ENCODE measurements at places on chromosomes 4 and X.

DNA sequence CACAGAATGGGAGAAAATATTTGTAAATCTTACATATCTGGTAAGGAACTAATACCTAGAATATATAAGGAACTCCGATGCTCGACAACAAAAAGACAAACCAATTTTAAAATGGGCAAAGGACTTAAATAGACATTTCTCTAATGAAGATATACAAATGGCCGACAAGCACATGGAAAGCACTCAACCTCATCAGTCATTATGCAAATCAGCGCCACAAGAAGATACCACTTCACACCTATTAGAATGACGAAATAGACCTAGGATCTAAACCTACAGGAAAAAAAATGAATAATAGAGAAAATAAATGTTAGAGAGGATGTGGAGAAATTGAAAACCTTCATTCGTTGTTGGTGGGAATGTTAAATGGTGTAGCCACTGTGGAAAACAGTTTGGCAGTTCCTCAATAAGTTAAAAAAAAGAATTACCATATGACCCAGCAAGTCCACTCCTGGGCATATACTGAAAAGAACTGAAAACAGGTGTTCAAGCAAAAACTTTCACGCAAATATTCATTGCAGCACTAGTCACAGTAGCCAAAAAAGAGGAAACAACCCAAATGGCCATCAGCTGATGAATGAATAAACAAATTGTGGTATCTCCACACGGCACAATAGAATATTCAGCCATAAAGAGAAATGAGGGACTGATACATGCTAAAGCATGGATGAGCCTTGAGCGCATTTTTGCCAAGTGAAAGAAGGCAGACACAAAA lies 57.3 kb upstream of the WDR19 start:
- DNase-seq = no peak

DNA sequence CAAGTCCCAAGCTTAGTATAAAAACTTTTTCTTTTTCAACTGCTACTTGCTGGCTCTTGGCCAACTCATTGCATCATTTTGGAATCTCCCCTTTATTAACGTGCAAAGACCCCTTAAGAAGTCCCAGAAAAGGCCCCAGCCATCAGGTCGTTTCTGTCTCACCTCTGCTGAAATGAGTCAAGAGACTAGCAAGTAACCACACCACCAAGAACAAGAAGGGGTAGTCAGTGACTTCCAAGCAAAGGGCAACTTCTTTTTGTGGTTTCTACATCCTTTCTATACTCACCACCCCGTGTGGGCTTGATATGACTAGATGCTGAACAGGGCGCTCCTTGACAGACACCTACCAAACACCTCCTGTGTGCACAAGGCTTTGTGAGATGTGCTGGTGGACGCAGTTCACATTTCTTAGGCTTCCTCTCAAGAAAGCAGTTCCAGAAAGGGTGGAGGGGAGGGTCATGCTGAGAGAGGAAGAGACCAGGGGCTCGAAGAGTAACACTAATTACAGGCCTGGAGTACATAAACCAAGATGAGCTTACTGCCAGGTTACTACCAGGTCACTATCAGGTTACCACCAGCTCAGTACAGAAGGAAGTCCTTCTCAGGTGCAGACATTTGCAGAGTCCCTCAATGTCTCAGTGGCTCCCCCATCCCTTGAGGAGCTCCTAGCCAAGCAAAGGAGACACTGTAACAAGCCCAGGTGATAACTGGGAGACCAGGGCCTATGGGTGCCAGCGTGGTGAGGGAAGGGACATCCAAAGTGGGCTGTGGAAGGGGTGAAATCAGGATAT lies 19.3 kb downstream of the JAKMIP1 start:
- no peak for DNase-seq

DNA sequence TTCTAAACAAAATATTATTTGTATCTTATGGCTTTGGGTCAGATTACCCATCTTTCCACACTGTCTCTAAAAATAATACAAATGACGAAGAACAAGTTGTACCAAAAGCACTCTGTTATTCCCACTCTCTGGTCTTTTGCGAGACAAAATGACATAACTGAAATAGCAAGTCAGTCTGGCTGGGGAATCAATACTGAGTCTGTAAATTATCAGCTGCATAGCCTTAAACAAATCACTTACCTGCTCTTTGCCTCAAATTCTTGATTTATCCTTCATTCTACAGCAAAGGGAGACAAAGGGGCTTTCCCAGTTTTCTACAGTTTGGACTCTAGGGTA lies 40.9 kb downstream of the SOWAHB start:
- no peak for DNase-seq

GRCh38 chrX:154019061-154019621 lies 561 bp downstream of the IRAK1 start:
- DNase-seq = no peak

GRCh38 chrX:78321809-78322208 lies 5.6 kb downstream of the CYSLTR1 start:
- DNase-seq = no peak

- no peak for DNase-seq
These were observed 306.4 kb upstream of the POF1B start for GRCh38 chrX:85685843-85686242.

GRCh38 chr4:100679926-100680325 lies 162.1 kb upstream of the EMCN start:
- DNase-seq = no peak

DNA sequence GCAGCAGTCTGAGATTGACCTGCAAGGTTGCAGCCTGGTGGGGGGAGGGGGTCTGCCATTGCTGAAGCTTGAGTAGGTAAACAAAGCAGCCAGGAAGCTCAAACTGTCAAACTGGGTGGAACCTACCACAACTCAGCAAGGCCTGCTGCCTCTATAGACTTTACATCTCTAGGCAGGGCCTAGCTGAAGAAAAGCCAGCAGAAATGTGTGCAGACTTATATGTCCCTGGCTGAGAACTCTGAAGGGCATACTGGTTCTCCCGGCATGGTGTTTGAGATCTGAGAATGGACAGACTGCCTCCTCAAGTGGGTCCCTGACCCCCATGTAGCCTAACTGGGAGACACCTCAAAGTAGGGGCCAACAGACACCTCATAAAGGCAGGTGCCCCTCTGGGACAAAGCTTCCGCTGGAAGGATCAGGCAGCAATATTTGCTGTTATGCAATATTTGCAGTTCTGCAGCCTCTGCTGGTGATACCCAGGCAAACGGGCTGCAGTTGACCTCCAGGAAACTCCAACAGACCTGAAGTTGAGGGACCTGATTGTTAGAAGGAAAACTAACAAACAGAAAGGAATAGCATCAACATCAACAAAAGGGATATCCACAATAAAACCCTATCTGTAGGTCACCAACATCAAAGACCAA lies 167.6 kb downstream of the GC start:
- DNase-seq = no peak

- no peak for DNase-seq
These were observed 116.6 kb downstream of the SH2D1A start for GRCh38 chrX:124462931-124463330.

DNA sequence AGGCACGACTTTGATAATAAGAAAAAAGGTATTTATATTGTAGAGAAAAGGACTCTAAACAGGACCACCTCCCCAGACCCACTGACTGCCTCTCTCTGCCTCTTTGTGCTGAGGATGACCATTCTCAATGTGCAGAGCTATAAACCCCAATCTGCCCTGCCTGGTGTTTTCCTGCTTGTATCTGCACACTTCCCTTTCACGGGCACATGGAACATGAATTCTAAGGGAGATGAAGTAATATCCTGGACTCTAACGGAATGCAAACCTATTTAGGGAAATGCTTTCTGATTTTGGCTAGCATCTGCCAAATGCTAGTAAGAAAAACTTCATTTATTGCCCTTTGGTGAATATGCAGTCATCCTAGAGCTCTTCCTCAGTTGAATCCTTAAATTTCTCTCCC lies 2.4 kb downstream of the DIPK2B start:
- no peak for DNase-seq

DNA sequence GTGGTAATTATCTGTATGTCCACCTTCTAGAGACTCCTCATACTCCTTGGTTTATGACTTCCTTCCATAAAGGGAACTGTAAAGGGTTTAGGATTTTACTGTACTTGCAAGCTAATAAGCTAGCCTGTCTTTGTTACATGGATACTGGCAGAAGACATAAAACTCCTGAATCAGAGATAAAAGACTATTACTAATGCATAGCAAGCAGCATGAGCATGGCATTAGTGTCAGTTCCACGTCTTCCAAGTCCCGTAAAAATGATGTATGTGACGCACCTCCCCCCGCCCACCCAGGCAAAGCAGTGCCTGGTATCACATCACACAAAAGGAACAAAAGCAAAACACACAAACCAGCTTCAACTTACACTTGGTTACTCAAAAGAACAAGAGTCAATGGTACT lies 71.0 kb downstream of the SLC10A6 start:
- no peak for DNase-seq

DNA sequence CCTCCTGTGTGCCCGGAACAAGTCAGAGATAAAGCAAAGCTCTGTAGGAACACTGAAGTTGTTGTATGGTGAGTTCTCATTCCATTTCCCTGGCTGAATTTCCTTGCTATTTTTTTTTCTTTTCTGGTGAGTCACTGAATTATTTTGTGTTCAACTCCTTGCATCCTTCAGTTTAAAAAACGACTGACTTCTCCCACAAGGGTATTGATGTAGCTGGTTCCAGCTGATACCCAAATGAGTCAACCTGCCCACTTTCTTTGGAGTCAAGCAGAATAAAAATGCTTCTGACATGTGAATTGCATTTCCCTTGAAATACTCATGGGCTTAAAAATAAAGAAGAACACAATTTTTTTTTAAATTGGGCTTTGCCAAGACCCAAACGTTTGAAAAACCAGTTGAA lies 85.5 kb downstream of the SHOX start:
- DNase-seq = no peak
